ENCODE measurements at places on chromosomes 6 and 20. TPM values are rescaled to one million over a fixed set of nuclear protein-coding genes. Genes with fewer than 3 reads are reported as not detected.

DNA sequence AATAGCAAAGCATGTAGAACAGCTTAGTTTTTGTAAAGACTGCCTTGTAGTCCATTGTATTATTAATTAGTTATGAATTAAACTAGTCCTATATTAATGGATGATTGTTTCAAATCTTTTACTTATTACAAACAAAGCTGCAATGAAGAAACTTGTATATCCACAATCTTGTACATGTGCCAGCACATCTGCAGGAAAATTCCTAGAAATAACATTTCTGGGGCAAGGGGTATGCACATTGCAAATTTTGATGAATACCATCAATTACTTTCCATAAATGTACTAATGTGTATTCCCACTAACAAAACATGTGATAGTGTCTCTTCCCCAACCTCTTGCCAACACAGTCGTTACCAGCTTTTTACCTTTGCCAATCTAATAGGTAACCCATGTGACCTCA, 73.6 kb upstream of the AKAP12 start:
- no peaks in the 10 kb centered on the region for H3K36me3 ChIP-seq
- no peak overlapping the region for H3K4me3 ChIP-seq
- no peak for DNase-seq
- H3K27ac ChIP-seq, result no peak overlapping the region

DNA sequence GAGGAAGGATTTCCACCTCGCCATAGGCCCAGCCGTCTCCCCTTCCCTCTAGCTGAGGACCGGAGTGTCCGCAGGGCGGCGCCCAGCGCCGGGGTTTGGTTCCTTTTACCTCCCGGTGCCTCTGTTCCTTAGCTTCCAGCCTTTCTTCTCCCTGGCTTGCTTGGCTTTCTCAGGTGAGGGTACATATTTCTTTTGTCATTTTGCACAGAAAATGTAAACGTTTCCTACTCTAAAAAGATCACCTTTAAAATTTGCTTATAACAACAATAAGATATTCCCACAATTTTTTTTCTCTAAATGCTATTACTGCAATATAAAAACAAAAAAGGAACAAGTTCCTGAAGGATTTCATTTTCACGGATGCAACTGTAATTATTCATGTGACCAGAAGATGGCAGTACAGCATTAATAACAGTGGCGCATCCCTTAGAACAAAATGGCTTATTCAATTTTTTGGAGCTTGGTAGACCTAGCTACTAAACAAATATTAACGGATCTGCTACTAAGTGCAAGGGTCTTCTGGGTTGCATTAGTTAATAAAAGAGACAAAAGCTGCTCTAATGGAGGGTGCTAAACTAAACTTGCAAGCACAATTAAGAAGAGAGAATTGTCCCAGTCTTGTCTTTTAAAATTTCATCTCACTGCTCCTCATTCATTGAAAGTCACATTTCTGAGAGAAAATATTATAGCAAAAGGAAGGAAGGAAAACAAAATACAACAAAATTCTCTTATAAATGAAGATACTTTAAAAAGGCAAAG, 172.9 kb downstream of the ADGRG6 start:
- no peak for DNase-seq
- H3K27ac ChIP-seq, result no peak overlapping the region
- peaks cover 3% of the 10 kb centered on the region for H3K4me1 ChIP-seq
- no peaks in the 10 kb centered on the region for H3K36me3 ChIP-seq
- H3K27me3 ChIP-seq, result peaks cover 8% of the 10 kb centered on the region

DNA sequence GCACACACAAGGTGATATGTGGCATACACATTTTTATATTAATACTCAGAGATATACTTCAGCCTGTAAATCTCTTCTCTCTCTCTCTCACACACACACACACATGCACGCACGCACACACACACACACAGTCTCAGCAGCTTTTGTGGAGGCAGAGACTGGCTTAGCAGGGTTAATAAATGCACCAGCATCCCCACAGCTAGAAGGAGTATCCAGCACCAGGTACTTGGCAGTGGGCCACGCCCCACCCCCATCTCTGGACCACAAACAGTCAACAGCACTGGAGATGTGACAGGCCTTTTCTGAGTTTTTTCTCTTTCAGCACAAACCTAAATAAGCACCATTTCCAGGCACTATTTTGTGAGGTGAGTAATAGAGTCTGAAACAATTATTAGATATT, 47.3 kb upstream of the LRFN2 start:
- H3K4me1 ChIP-seq, result no peaks in the 10 kb centered on the region
- H3K27ac ChIP-seq, result no peak overlapping the region
- H3K27me3 ChIP-seq, result no peaks in the 10 kb centered on the region
- no peak overlapping the region for H3K4me3 ChIP-seq
- H3K36me3 ChIP-seq, result no peaks in the 10 kb centered on the region

The PKHD1 gene
- not detected for total RNA-seq

GRCh38 chr20:23047738-23048214, 1.7 kb downstream of the THBD start:
- no peak overlapping the region for H3K4me3 ChIP-seq
- no peaks in the 10 kb centered on the region for H3K4me1 ChIP-seq
- H3K27ac ChIP-seq, result no peak overlapping the region
- DNase-seq, result no peak
